Chondrocyte (in vitro differentiated cells): ENCODE measurements at places on chromosomes 5 and 9. TPM values are rescaled to one million over a fixed set of nuclear protein-coding genes. Genes with fewer than 3 reads are reported as not detected.

The TRIM36 gene
- 4.6 to 10.1 TPM (median 9.4 TPM) in 3 replicates for total RNA-seq

GRCh38 chr9:3224931-3225330 lies 300.9 kb downstream of the RFX3 start:
- DNase-seq: no peak
- H3K4me3 ChIP-seq: no peak overlapping the region
- H3K36me3 ChIP-seq: peaks cover 2% of the 10 kb centered on the region

GRCh38 chr9:17230646-17231045 lies 95.8 kb downstream of the CNTLN start:
- no peaks in the 10 kb centered on the region for H3K36me3 ChIP-seq
- H3K27me3 ChIP-seq: no peaks in the 10 kb centered on the region
- H3K4me1 ChIP-seq: peaks cover 9% of the 10 kb centered on the region
- H3K4me3 ChIP-seq: no peak overlapping the region
- no peak for DNase-seq
- H3K27ac ChIP-seq: no peak overlapping the region

The KYAT1 gene
- total RNA-seq: 3.3 to 7.0 TPM (median 3.6 TPM) in 3 replicates

The ERCC8 gene
- total RNA-seq: 8.6 to 14.8 TPM (median 11.1 TPM) in 3 replicates

DNA sequence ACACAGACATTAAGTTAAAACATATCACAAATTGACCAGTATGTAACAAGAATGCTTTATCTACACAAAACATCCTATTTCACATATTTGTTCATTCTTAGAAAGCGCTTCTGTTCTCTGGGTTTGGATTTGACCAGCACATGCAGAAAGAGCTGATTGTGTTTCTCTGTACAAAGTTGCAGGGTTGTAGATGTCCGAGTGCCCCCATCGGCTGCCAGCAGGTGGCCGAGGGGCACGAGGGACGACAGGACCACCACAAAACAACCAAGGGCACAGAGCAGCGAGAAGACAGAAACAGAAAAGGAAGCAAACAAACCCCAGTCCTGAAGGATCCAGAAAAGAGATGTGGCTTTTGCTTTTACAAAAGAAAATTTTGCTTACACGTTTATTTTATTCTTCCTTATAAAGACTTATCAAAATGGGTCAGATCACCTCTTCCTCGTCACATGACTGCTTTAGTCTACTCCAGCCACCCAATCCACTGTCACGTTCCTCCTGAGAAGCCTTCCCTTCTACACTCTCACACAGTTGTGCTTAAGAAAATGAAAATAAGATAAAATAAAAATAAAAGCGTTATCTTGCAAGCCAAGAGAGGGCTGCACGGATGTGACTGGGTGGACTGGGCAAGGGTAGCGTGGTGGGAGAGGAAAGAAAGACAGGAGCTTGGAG lies 9.5 kb downstream of the OTP start:
- H3K36me3 ChIP-seq: peaks cover 3% of the 10 kb centered on the region
- no peak overlapping the region for H3K27ac ChIP-seq
- H3K4me3 ChIP-seq: peak overlapping the region; percentile 66
- H3K4me1 ChIP-seq: peaks cover 17% of the 10 kb centered on the region

The RNF180 gene
- total RNA-seq: 5.8 to 6.4 TPM (median 6.1 TPM) in 3 replicates

DNA sequence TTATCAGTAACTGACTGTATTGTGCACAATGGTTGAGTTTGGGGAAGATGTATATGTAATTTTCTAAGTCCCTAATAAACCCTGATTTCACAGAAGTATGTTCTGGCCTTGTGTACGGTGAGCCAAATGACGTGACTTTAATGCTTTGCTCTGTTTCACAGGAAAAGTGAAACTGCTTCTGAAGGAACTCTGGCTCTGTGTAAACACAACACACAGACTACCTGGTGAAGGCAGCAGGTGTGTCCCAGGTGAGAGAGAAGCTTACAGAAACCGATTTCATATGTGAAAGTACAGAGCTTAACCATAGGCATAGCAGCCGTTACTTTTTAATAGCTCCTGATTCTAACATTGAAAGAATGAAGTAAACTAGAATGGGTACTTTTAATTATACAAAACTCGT lies 31.9 kb downstream of the ICE1 start:
- no peak for DNase-seq
- H3K27me3 ChIP-seq: no peaks in the 10 kb centered on the region
- H3K36me3 ChIP-seq: peaks cover 32% of the 10 kb centered on the region
- no peak overlapping the region for H3K4me3 ChIP-seq
- H3K4me1 ChIP-seq: peaks cover 2% of the 10 kb centered on the region

The CCDC192 gene
- not detected in 3 replicates for total RNA-seq

The ADAMTSL2 gene
- 0.15 to 0.31 TPM (median 0.23 TPM) in 3 replicates for total RNA-seq

GRCh38 chr5:54221135-54221534 lies 89.2 kb downstream of the ARL15 start:
- no peaks in the 10 kb centered on the region for H3K27me3 ChIP-seq
- no peak for DNase-seq
- H3K27ac ChIP-seq: no peak overlapping the region
- no peaks in the 10 kb centered on the region for H3K36me3 ChIP-seq
- no peak overlapping the region for H3K4me3 ChIP-seq

DNA sequence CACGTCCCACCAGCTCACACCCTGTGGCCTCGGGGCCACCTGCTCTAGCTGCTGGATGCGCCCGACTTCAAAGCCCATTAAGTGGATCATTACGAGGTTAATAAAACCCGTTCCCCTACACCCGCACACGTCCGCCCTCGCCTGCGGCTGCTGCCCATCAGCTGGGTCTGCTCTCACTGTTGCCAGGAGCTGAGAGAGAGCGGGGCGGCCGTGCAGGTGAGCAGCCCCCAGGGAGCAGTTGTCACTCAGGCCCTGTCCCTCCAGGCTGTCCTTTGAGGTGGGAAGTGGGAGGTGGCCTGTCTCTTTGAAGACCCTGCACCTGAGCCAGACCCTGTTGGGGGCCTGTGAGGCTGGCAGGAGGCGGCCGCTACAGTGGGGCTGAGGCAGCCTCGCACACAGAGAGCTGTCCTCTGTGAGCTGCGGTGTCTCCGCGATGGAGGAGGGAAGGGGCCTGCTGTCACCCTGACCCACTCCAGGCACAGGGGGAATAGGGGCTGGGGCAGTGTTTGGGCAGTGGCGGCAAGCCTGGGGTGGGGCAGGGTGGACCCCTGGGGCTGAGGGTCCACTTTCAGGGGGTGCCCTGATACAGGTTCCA lies 12.8 kb upstream of the UNC5A start:
- no peak overlapping the region for H3K27ac ChIP-seq
- no peak overlapping the region for H3K4me3 ChIP-seq
- H3K36me3 ChIP-seq: no peaks in the 10 kb centered on the region
- peak; percentile 82 for DNase-seq
- peaks cover 10% of the 10 kb centered on the region for H3K4me1 ChIP-seq

GRCh38 chr9:124359855-124360678 lies 55.2 kb downstream of the PSMB7 start:
- H3K36me3 ChIP-seq: peaks cover 11% of the 10 kb centered on the region
- H3K27me3 ChIP-seq: no peaks in the 10 kb centered on the region
- H3K4me3 ChIP-seq: no peak overlapping the region
- no peak overlapping the region for H3K27ac ChIP-seq

The EGFL7 gene
- total RNA-seq: 5.4 to 7.8 TPM (median 7.0 TPM) in 3 replicates

DNA sequence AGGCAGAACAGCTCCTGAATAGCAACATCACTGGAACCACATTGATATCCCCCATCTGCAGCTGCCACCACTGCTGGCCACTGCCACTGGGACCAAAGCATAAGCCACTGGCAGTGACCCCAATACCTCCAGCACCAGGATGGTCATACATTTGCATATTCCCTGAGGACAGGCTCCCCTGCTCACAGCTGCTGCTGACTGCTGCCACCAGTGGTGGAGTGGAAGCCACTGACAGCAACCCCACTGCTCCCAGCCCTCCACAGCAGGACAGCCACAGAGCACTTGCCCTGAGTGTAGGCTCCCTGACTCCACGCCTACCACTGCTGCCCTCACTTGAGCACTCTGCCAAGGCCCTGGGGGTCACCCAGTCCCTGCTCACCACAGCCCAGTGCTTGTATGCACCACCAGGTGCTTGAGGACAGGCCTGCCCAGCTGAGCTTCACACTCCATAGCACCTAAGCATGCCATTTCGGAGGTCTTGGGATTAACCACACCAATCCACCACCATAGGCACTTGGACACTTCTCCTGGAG lies 327.4 kb upstream of the RPS23 start:
- H3K4me1 ChIP-seq: peaks cover 9% of the 10 kb centered on the region
- H3K27me3 ChIP-seq: no peaks in the 10 kb centered on the region
- H3K36me3 ChIP-seq: peaks cover 13% of the 10 kb centered on the region
- DNase-seq: peak; percentile 65
- H3K4me3 ChIP-seq: no peak overlapping the region
- no peak overlapping the region for H3K27ac ChIP-seq

DNA sequence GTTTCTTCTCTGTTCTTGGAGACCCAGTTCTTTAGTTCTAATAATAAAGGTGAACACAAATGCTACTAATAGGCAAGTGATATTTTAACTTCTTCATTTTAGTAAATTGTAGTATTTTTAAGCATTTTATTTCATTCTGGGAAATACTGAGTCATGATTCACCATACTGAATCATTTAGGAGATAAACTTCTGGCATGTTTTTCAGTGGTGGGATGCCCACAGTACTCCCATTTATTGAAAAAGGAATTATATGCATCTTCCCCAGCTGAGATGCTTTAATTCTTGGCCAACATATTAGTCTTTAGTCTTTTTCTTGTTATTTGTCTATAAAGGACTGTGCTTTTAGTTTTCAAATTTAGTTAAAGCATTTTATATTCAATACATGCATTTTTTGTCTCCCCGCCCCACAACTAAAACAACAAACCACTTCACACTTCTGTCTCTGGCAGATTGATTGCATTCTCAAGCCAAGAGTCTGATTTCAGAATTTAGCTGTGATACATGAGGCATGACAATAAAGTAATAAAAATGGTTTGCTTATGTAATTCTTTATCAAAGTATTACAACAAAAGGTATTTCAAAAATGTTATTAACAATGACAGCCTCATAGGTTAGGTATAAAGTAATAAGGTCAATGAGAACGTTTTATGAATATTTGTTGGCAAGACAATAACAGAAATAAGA lies 125.2 kb upstream of the CDH18 start:
- H3K4me3 ChIP-seq: no peak overlapping the region
- H3K27ac ChIP-seq: no peak overlapping the region
- no peak for DNase-seq
- no peaks in the 10 kb centered on the region for H3K36me3 ChIP-seq

The OLFML2A gene
- total RNA-seq: 112 to 475 TPM (median 469 TPM) in 3 replicates

- DNase-seq: peak; percentile 94
- peak overlapping the region; percentile 69 for H3K27ac ChIP-seq
- H3K36me3 ChIP-seq: peaks cover 11% of the 10 kb centered on the region
- H3K4me3 ChIP-seq: peak overlapping the region; percentile 70
Observed at GRCh38 chr9:136943291-136944211, 987 bp downstream of the FBXW5 start.
